ENCODE measurements at places on chromosomes 2 and 18. TPM values are rescaled to one million over a fixed set of nuclear protein-coding genes. Genes with fewer than 3 reads are reported as not detected.

PRKAG3 gene
- total RNA-seq: not detected

- H3K4me1 ChIP-seq: no peaks in the 10 kb centered on the region
- no peak for DNase-seq
- no peak overlapping the region for H3K27ac ChIP-seq
- no peak overlapping the region for H3K4me3 ChIP-seq
- H3K27me3 ChIP-seq: no peaks in the 10 kb centered on the region
These were observed 170.0 kb downstream of the LTBP1 start for GRCh38 chr2:33116799-33117198.

DNA sequence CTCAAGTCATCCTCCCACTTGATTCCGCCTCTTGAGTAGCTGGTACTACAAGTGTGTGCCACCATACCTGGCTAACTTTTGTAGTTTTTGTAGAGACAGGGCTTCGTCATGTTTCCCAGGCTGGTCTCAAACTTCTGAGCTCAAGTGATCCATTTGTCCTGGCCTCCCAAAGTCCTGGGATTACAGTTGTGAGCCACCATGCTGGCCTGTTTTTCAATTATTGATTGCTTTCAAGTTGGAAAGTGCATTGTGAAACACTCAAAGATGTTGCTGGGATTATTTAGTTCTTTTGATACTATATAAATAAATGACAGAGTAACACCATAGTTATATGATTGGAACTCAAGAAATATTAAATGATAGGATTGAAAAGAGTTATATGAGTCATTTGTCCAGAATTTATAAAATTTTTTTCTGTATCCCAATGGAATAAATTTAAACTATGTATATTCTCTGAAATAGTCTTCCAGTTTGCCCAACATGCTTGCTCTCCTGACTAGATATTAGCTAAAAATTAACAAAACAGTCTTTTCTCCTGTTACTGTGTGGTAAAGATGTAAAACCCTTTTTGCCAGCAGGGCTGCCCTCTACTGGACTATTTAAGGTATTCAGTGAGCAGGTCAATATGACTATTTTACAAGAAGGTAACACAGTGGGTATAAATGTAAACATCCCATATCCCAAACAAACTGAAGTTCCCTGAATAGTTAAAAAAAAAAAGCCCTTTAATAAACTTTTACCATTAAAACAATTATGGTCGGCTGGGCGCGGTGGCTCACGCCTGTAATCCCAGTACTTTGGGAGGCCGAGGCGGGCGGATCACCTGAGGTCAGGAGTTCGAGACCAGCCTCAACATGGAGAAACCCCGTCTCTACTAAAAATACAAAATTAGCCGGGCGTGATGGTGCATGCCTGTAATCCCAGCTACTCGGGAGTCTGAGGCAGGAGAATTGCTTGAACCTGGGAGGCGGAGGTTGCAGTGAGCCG lies 42.7 kb downstream of the ACSL3 start:
- DNase-seq: peak; percentile 28
- H3K27ac ChIP-seq: no peak overlapping the region
- H3K4me3 ChIP-seq: no peak overlapping the region
- no peaks in the 10 kb centered on the region for H3K27me3 ChIP-seq

GRCh38 chr2:78411303-78411702 lies 614.2 kb upstream of the REG3G start:
- no peak for DNase-seq
- H3K27ac ChIP-seq: no peak overlapping the region
- H3K36me3 ChIP-seq: no peaks in the 10 kb centered on the region
- H3K4me3 ChIP-seq: no peak overlapping the region
- H3K27me3 ChIP-seq: no peaks in the 10 kb centered on the region

All from uterus (tissue), 4 donors.